ENCODE measurements at places on chromosomes 2 and 18.

DNA sequence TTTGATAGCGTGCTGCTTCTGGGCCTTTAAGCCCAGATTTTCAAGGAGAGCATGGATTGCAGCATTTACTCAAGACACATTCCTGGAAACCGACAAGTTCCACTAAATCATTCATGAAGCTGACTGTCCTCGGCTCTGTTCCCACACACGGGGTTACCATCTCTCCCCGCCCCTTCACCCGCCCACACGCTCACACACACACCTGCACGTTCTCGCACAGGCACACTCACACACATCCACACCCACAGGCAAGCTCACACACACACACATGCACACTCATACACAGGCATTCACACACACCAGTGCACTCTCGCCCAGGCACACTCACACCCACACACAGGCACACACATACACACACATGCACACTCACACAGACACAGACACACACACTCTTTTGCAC lies 150.0 kb upstream of the AGAP1 start:
- DNase-seq: peak; percentile 56

- DNase-seq: peak; percentile 54
Observed at GRCh38 chr2:127527001-127527804, 914 bp upstream of the IWS1 start.

- DNase-seq: no peak
Observed at GRCh38 chr2:6602471-6602870, 263.2 kb downstream of the CMPK2 start.

- no peak for DNase-seq
Observed at GRCh38 chr2:220489121-220489520, 861.7 kb downstream of the SLC4A3 start.

DNA sequence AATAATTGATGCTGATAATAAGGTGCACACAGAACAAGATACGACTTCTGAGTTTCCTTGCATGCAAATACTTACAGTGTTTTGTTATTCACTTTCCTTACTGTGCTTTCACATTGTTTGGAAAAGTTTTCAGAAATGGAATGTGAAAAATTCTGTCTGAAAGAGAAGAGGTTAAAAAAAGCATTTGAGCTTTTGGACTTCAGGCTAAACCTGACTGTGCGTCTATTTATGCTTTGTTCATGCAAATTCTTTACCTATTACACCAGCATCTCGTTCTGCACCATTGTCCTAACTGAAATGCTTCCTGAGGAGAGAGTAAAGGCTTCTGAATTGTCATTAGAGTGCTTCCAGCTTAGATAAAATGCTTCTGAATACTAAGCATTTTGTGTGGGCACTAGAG lies 61.4 kb downstream of the LHCGR start:
- peak; percentile 86 for DNase-seq

DNA sequence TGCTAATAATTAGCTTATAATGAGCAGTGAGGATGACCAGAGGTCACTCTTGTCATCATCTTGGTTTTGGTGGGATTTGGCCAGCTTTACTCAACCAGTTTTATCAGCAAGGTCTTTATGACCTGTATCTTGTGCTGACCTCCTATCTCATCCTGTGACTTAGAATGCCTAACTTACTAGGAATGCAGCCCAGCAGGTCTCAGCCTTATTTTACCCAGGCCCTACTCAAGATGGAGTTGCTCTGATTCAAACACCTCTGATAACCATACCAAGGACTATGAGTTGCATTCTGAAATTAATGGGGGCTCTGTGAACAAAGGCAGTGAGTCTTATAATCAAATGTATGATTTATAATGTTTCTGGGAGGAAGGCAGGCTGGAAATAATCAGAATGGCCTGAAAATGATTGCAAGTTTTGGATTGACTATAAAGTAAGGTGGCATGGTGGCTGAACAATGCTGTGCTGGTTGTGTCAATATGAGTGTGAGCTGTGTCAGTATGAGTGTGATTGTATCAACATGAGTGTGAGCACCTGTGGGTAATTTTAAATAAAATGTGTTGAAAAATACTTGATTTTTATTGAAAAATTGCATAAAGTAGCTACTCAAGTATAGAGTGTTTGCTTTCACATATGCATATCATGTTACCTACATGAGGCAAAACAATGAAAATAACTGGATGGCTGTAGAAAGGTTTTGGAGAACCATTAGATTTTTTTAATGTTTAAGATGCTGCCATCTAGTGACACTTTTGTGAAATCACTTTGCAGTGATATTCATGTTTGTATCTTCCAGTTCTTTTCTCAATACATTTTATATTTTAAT lies 103.0 kb downstream of the KYNU start:
- DNase-seq: peak; percentile 51

DNA sequence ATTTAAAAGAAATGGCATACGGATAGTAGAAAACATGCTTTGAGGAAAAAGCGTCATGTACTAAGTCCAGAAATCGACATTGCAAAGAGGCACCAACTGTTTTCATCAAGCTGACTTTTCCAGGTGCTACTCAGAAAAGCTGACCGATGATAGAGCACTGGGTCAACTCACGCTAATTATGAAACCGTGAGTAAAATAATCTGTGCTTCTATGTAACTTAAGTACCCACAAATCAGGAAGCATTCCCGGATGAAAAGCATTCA lies 353 bp upstream of the NUP35 start:
- DNase-seq: no peak

DNA sequence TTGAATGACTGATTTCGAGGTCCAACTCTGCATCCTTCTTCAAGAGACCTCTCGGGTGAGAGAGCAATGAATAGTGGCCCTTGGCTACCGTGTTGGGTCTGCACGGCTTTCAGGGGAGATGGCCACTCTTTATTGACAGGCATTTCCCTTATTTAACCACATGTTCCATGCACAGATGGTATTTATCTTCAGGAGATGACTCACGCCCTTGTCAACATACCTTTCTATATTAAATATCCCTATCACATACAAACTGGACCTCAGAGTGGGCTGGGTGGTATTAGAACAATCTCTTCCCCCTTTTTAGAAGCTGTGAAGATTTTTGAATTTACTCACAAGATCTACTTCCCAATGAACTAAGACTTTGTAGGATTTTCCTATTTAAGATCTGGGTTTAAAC lies 109.6 kb upstream of the CDC42EP3 start:
- peak; percentile 66 for DNase-seq

GRCh38 chr2:128300151-128301020 lies 18.3 kb downstream of the HS6ST1 start:
- DNase-seq: no peak

- no peak for DNase-seq
Observed at GRCh38 chr2:30379481-30379880, 67.6 kb upstream of the LCLAT1 start.

DNA sequence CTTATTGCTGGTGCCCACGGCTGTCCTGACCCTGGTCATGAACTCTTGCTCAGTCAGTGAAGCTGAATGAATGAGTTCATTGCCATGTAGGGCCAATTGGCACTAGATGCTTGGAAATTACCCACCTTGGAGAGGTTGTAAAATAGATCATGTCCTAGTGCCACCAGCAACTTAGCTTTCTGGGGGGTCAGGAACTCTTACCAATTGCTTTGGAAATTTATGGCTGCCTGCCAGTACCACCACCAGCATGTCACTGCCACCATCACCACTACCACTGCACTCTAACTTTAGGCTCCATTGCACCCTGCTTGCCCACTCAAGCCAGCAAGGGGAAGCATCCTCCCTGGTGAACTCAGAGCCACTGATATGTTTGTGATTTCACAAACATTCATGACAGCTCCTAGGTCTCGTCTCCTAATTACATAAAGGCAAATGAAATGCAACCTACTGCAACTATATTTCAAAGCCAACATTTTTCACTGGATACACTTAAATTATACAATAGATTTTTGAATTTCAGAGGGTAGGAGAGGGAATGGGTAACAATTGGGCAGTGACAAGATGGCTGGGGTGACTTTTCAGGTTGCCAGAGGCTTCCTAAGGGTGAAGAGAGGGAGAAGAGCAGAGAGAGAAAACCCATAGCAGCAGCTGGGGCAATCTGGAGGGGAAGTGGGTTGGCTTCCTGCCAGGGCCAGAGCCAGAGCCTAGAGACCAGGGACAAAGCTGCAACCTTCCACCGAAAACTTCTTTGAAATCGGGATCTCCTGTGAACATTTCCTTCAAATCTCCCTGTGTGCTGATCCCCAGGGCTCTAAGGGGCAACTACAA lies 3.5 kb upstream of the EMILIN1 start:
- no peak for DNase-seq

DNA sequence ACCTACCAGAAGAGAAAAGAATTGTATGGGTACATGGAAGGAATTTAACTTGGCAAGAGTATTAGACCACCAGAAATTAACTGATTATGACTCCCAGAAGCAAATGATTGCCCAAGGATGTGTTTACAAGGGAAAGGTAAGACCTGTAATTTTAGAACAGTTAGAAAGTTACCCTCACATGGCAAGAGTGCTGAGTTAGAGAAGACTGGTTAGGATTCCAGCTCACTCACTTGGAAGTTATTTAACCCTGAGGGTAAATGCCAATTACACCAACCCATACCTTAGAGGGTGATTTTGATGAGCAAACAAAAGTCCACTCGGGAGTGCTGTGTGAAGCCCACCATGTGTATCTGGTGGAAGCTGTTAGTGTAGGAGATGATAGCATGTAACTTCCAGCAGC lies 170.2 kb downstream of the TPGS2 start:
- no peak for DNase-seq

GRCh38 chr18:29962579-29962978 lies 1080.0 kb downstream of the DSC3 start:
- no peak for DNase-seq

DNA sequence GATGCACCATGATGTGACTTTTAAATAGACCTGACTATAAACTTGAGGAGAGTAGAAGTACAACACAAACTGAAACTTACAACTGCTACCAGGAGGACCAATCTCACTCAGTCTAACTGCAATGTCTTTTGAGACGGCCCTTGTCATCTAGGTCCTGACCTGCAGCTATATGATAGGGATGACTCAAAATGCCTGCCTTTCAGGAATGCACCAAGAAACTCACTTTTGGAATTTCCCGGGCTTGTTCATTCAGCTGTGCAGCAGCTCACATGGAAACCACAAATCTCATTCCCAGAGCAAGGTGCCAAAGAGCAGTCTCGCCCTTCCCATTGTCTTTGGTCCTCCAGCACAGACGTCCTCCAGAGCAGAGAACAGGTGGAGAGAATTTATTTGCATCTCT lies 113.7 kb downstream of the SPOPL start:
- peak; percentile 98 for DNase-seq

GRCh38 chr18:33210575-33211189 lies 229.8 kb downstream of the CCDC178 start:
- DNase-seq: peak; percentile 42

DNA sequence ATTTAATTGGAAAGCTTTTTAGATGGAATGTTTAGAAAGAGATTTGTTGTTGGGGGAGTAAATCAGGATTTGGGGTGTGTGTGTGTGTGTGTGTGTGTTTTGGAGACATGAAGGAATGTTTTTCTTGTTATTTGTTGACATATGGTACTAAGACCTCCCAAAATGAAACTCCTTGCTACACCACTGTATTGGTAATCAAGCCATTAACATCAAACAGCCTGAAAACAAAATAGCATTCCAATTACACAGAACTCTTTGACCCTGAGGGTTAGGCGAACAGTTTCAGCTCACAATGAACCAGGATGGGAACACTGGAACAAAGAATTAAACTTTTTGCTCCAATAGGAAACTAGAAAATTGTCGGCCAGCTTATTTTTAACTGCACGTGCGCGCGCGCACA lies 41.7 kb upstream of the DARS1 start:
- DNase-seq: no peak

DNA sequence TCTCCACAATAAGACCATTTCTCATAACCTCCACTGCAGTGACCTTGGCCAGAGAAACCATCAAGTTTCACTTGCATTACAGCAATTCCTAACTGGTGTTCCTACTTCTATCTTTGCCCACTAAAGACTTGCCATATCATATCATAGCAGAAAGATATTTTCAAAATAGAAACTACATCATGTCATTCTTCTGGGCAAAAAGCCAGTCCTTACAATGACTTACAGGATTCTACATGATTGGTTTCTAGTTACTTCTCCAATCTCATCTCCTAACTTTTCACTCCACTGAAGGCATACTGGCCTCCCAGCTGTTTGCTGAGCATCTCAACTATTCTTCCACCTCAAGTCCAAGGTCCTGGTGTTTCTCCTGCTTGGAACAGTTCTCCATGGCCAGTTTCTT lies 151.4 kb downstream of the HNMT start:
- peak; percentile 22 for DNase-seq

DNA sequence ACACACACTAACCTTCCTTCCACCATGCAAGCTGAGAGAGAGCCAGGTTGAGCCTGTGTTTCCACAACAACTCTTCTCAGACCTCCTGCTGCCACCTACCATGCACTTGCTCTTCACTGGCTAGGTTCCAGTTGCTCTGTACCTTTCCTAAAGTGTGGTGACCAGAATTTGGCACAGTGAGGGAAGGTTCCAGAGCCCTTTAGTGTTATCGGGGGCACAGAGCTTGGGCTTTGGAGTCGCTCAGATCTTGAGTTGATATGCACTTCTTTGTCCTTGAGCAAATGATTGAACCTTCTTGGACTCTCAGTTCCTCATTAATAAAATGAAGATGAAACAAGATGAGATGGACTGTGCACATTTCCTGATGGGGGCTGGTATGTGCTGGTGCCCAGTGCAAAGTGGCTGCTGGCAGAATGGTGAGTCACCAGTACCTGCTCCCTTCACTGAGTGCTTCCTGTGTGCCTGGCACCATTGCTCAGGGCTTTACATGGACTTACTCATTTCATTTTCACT lies 47.1 kb downstream of the NEDD4L start:
- peak; percentile 86 for DNase-seq

GRCh38 chr2:72744049-72744448 lies 81.8 kb downstream of the EXOC6B start:
- peak; percentile 38 for DNase-seq

GRCh38 chr2:126643431-126643830 lies 12.5 kb upstream of the GYPC start:
- DNase-seq: no peak

- no peak for DNase-seq
Observed at GRCh38 chr18:62894681-62895390, 179.5 kb downstream of the PHLPP1 start.

GRCh38 chr18:78728784-78729467 lies 250.7 kb upstream of the SALL3 start:
- no peak for DNase-seq

DNA sequence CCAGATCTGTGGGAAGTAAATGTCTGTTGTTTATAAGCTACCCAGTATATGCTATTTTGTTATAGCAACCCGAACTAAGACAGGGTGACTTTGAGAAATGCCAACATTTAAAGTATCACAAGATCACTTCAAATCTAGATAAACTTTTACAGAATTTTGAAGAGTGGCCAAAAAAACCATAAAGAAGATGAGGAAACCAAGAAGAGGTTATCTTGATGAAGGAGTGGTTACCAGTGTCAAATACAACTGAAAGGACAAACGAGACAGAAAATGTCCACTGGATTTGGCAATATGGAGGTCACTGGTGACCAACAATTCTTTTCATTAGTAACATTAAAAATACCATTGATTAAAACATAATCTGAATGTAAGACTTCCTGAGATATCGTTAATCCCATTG lies 235.7 kb downstream of the DYM start:
- DNase-seq: no peak

All from kidney tubule cell (primary cell).